ENCODE measurements at places on chromosomes 3 and 15.

- DNase-seq: no peak
These were observed 218.3 kb upstream of the LYSMD4 start for GRCh38 chr15:99951511-99951910.

DNA sequence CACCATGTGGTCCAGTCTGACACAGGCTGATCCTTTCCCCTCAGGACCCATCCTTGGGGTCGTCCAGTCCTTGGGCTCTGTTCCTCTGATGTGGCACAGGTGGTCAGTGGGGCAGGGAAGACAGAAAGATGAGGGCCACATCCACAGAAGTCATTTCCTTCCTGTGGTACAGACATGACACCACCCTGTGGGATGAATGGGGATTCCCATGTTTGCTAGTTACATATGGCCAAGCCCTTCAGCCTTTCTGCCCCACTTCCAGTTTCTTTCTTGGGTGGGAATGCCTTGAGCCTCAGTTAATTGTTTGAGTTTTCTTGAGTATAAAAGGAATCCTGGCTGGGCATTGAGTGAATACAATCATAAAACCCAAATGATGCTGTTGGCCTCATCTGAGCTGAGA is 284.7 kb upstream of the CTDSPL start:
- no peak for DNase-seq

DNA sequence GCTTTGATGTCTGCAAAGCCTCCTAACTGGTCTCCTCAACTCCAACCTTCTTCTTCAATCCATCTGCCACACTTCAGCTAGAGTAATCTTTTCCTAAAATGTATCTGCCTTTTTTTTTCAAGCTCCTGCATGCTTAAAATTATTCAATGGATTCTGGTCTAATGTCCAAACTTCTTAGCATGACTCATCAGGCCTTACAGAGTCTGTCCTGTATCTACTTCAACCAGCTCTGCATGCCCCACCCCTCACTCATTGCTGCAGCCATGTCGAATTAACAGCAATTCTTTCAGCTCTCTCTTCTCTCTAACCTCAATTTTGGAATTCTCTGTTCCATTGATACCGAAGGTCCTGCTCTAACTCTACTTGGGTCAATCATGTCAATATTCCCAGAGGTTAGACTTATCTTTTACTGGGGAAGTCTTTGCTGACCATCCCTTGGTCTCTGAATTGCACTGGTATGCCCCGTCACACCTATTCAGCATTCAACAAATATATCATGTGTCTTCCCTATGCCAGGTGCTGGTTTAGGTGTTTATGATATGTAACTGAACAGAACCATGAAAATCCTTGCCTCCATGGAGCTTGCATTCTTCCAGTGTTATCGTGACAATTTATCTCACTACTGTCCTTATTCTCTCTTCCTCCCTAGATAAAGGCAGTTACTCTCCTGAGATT is 88.5 kb upstream of the NANOGP8 start:
- DNase-seq: peak; percentile 46

DNA sequence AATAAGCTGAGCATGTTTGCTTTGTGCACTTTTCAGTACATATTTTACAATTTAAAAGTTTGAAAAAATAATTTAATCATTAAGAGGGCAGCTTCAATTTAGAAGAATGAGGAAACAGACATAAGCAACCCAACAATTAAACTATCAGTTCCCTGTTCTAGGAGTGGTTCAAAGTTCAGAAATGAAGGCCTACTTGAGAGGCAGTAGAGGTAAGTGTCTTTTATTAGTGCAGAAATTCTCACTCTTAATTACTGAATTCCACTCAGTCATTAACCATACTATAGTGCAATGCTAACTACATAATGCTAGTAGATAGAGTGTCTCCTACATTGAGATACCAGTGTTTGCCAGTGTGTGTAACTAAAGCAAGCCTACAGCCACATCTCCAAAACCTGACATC is 73.1 kb downstream of the TNIK start:
- no peak for DNase-seq

DNA sequence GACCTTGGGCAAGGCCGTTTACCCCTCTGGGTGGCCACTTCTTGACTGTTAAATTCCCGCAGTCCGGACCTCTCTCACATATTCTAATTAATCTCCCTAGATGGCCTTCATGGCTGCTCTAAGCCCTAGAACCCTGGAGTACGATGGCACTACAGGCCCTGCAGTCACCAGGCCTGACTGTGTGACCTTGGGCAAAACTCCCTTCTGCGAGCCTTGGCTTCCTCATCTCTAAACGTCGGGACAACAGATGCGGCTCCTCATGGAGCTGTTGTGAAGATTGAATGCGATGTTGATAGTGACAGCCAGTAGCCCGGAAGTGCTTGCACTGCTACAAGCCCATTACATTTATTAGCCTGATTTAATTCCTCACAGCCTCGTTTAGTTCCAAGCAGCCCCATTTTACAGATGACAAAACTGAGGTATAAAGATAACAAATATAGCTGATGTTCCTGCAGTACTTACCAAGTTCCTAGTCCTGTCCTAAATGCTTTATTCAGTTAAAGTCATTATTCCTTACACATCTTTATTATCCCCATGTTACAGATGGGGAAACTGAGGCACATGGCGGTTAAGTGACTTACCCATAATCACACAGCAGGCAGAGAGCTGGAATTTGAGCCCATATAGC is 10.3 kb downstream of the EPHB3 start:
- DNase-seq: no peak

- no peak for DNase-seq
These were observed 94.6 kb upstream of the HERC1 start for GRCh38 chr15:63928185-63928842.

- DNase-seq: peak; percentile 89
These were observed 83.5 kb downstream of the C3orf70 start for GRCh38 chr3:185069037-185070030.

DNA sequence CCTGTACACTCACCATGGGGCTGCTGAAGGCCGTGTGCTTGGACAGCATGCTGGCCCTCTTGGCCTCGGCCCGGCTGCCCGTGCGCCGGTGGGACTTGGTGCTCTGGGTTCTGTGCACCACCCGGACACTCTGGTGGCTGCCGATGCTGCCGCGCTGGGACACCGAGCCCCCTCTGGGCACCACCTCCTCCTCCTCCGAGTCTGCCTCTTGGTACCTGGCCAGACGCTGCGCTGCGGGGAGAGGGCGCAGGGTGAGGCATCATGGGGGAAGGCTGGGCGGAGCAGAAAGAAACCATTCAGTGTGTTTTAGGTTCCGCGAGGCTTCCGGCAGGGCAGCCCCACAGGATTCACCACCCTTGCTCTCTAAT is 145.0 kb downstream of the ATP10A start:
- no peak for DNase-seq

- DNase-seq: no peak
These were observed 34.5 kb downstream of the P3H2 start for GRCh38 chr3:190086191-190086590.

DNA sequence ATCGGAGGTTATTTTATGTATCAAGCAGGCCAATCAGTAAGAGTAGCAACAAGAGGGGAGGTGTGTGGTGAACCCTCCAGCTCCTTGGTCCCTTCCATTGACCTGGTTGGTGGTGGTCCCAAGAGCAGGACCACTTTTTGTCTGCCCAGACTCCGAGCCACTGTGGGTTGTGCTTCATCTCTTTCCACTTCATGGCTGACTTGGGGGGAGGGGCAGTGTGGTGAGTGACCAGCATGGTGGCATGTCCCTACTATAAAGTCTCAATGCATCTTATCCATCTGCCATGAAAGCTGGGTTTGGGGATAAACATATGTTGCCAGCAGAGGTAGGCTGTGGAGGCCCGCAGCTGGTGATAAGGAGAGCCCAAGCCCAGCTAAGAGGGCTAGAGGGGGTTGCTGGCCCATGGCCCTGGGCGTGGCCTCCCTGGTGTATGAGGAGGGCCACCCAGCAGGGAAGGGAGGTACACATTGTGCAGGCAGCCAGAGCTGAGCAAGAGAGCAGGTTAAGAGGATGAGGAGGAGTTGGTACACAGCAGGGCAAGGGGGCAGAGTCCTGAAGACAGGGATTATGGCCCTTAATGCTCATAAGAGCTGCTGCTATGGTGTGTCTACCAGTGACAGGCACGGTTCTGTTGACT is 7.0 kb downstream of the AEN start:
- DNase-seq: peak; percentile 90

- DNase-seq: no peak
These were observed 565 bp downstream of the CIB2 start for GRCh38 chr15:78130466-78131294.
